Fibroblast of skin of scalp (primary cell): ENCODE measurements at places on chromosomes 6 and 20.

- peak; percentile 29 for DNase-seq
Measured at GRCh38 chr20:63540417-63541186, 3.4 kb upstream of the PTK6 start.

DNA sequence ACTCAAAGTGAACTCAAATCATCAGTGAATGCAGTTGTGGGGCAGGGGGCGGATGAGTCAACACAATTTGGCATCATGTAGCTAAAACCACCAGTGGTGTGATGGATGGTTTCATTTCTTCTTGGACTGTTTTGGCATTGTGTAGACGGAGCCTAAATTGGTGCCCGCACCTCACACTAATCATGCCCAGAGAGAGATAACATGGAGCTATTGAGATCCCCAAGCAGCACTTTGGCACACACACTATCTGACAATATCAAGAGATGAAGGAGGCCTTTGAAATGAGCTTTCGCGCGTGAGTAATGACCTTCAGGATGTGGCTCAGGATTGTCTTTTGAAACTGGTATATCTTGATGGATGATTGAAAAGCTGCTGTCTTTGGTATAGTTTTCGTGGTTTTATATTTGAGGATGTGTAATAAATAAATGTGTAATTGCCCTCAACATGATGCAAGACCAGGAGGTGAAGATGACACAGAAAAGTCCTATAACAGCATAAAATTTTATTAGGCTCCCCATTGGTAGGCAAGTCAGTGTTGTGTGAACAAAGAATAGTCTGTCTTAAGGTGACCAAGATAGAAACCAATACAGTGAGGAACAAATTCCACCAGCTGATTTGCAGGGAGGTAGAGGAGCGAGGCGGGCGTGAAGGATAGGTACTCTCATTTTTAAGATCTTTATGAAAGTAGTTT is 174.2 kb downstream of the TSHZ2 start:
- DNase-seq, result no peak

GRCh38 chr20:2698912-2699311 is 6.3 kb downstream of the EBF4 start:
- DNase-seq, result no peak

GRCh38 chr6:139590206-139590605 is 215.8 kb upstream of the CITED2 start:
- no peak for DNase-seq

GRCh38 chr20:51022803-51023616 is at the start of gene KCNG1:
KCNG1 (minus strand) TSS chr20:51023107; CDS start chr20:51010338, 12,769 bp downstream.
- peak; percentile 89 for DNase-seq

- DNase-seq, result no peak
Measured at GRCh38 chr20:46539113-46539512, 11.3 kb downstream of the OCSTAMP start.

GRCh38 chr20:62445553-62446340 is 18.4 kb upstream of the RBBP8NL start:
- no peak for DNase-seq

GRCh38 chr6:5764401-5764955 is 242.2 kb downstream of the NRN1 start:
- peak; percentile 39 for DNase-seq

DNA sequence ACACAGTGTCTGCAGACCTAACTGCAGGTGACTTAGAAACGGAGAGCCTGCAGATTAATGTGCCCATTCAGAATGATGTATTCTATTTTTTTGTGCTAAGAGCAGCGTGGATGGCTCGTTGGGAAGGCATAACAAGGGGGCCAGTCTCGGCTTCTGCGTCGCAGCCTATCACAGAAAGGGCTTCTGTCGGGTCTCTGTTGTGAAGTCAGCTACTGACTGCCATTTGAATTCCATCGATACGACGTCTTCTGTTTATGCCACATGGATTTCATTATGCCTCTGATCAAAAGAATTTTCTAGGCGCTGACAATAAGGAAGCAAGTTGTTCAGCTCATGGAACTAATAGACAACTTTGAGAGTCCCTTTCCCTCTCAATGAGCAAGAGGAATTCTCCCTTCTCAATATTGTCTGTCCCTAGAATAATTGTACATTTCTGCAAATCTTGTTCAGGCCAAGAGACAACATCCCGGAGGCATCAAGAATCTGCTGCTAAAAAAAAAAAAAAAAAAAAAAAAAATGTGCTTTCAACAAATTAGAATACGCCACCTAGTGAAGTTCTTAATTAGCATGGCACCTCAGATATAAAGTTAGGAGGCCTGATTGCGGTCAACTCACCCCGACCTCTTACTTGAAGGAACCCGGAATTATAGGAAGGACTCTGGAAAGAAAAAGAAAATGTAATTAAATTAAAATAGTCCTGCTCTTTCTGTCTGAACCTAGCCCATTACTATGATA is 223.9 kb downstream of the TSHZ2 start:
- DNase-seq, result peak; percentile 29

- no peak for DNase-seq
Measured at GRCh38 chr6:128403618-128404444, 116.6 kb downstream of the PTPRK start.

DNA sequence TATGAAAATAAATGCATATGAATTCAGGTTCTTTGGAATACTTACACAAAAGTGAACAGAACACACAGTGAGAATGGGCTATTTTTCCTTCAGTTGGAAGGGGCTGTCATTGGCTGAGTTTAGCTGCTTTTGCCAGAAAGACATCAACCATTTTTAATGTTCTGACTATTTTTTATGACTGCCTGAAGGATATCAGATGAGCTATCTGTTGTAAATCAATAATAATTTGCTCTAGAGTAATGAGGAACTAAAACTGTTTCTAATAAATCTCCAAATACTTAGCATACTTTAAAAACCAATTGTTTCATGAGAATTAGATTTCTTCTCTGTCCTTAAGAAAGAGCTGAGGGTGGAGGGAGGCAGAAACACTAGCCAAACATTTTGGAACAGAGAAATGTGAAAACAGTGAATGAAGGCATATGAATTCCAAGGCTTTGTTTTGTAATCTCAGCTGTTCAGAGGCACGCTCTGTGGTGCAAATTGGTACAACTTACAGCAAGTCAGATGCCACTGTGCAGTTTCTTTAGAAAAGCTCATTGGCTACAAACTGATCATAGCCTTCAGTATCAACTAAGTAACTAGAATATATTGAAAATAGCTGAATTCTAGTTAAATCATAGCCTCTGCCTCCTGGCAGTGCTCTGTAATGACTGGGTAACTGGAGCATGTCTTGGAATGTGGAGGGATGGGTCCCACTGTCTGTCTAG is 228.9 kb upstream of the JAG1 start:
- peak; percentile 83 for DNase-seq

DNA sequence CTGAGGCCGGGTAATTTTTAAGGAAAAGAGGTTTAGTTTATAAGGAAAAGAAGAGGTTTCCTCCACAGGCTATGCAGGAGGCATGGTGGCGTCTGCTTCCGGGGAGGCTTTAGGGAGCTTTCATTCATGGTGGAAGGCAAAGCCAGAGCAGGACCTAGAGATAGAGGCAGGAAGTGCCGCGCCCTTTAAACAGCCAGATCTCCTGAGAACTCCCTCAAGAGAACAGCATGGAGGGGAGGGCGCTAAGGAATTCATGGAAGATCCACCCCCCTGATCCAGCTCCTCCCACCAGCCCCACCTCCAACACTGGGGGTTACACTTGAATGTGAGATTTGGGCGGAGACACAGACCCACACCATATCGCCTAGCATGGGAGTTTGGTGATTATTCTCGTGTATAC is 13.9 kb upstream of the DACT2 start:
- no peak for DNase-seq

DNA sequence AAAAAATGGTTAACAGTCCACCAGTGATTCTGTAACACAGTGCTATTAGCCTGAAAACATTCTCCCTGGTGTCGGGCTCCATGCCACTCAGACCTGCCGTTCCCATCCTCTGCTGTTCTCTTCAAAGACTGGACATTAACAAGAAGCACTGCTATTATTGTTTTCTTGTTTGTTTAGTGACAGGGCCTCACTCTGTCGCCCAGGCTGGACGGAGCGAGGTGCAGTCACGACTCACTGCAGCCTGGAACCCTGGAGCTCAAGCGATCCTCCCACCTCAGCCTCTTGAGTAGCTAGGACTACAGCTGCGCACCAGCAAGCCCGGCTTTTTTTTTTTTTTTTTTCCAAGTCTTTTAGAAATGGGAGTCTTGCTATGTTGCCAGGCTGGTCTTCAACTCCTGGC is 9.6 kb downstream of the RMND1 start:
- DNase-seq, result no peak

DNA sequence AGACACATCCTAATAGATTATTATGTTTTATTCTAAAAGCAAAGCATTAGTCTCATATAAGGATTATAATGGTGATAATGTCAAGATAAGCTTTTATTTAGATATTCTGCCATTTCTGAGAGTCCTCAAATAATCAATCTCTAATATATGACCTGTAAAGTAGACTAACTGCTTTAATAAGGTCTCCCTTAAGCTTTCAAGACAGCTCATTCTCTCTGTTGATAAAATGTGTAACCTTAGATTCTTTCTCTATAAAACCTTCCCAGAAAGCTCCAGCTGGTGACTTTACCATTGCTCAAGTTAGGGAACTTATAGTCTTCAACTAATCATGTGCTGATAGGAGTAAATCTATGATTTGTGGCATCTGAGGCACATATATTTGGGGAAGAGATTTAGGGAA is 457.8 kb downstream of the MEI4 start:
- DNase-seq, result no peak

DNA sequence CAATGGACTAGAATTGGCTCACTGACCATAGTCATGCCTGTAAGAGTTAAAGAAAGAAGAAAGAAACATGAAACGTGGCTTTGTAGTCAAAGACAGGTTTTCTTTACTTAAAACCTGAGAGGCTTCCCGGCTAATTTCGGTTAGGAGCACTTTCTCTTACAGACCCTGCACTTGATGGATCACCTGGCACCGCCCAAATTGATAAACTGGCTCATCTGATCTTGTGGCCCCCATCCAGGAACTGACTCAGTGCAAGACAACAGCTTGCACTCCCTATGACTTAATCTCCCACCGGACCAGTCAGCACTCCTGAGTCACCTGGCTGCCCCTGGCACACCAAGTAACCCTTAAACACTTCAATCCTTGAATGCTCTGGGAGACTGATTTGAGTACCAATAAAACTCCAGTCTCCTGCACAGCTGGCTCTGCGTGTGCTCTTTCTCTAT is 12.3 kb downstream of the TMEM14B start:
- peak; percentile 13 for DNase-seq

DNA sequence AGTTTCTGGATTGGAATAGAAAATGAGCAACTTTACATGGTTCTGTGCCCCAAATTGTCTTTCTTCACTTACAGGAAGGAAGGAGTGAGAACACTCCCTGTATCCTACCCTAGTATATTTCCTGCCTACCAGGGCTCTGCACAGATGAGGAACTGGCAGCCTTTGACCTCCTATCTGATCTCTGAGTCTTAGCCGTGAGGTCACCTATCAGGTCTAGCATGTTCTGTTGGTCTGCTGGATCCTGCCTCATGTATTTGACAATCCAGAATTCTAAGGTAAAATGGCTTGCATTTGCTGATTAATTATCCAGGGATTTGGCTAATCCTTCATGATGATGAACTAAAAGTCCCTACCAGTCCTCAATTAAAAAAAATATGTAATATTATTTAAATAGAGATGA is 35.0 kb upstream of the TRAM2 start:
- DNase-seq, result no peak

- no peak for DNase-seq
Measured at GRCh38 chr6:41181566-41181965, 18.6 kb upstream of the TREM2 start.

DNA sequence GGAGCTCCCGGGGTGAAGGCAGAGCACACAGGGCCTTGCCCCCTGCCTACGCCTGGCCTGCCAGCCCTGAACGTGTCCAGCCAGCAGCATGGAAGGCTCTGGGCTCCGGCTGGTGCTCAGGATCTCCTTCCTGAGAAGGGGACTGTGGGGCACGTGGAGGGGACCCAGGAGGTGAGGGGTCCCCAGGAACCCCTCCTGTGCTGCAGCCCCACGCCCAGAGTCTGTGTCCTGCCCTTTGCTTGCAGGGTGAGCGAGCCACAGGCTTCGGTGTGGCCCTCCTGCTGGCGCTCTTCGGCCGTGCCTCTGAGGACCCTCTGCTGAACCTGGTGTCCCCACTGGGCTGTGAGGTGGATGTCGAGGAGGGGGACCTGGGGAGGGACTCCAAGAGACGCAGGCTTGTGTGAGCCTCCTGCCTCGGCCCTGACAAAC is 22.3 kb downstream of the NPEPL1 start:
- no peak for DNase-seq

DNA sequence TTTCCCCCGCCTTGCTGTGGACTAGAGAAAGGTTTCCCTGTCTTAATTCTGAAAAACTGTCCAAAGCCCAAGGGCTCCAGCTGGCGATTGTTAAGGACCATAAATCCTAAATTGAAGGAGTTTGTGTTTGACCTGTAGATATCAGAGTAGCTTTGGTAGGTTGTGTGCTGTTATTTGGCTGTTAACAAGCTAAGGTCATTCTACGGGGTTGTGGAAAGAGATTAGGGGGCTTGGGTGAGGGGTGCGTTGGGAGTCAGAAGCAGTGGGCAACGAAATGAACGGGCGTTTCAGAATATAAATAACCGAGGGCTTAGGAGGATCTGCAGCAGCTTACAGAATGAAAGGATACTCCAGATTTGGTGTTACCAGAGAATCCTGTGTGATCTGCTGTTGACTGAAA is 32.6 kb upstream of the BTN3A2 start:
- no peak for DNase-seq
